Mesendoderm (in vitro differentiated cells): ENCODE measurements at places on chromosomes 7 and 10.

DNA sequence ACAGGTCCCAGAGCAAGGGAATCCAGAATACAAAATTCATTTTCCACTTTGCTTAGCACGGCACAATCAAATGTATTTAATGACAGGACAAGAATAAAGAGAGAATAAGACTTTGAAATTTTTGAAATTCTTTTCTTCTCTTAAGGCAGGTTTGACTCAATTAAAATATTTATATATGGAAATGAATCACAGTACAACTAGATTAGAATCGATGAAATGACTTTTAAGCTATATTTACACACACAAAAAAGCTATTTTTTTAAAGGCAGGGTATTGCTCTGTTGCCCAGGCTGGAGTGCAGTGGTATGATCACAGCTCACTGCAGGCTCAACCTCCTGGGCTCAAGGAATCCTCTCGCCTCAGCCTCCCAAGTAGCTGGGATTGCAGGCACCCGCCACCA lies 265.4 kb upstream of the SLC26A5 start:
- H3K36me3 ChIP-seq = no peaks in the 10 kb centered on the region
- no peaks in the 10 kb centered on the region for H3K4me1 ChIP-seq
- DNase-seq = no peak
- H3K4me3 ChIP-seq = no peak overlapping the region

DNA sequence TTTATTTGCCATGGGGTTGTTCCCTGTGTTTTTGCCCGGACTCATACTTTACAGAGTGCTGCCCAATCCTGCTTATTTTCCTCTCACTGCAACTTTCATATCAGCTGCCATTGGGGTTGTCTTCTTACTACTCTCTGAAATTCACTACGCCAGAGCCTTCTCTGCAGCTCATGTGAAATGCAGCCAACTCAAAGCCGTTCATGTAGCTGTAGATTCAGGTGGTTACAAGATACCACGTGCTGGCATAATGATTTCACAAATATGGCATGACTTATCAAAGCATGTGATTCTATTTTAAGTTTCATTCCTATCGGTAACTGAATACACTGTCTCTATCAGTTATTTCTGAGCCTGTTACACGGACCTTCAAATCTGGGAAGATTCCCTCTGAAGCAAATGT lies 130.3 kb upstream of the WNT16 start:
- no peak for DNase-seq
- no peak overlapping the region for H3K4me3 ChIP-seq
- no peaks in the 10 kb centered on the region for H3K27me3 ChIP-seq
- H3K27ac ChIP-seq = no peak overlapping the region

DNA sequence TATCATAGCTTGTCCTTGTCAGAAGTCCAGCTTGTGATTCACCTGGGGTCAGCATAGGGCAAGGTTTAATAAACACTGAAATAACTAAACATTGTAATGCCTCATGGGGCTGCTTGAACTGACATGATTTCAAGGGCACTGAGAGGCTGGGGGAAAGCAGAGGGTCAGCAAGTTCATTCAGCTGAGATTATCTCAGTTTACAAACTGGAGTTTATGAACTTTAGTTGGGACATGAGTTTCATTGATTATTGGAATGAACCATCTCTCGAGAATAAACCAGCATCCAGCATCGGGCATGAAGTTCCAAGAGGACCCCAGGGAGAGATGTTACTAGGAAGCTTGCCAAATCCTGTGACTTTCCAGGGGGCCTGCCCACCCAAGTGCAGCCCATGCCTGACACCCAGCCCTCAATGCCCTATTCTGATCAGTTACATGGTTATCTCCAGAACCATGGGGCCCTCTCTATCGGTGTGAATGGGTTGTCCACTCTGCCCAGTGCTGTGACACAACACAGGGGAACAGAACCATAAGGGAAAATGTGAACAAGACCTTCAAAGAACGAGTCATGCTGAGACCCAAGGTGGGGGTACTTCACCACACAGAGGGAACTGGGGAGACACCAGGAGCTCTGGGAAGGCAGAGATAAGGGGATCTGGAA lies 7.9 kb upstream of the CYP3A7 start:
- no peak for DNase-seq
- H3K27me3 ChIP-seq = no peaks in the 10 kb centered on the region
- no peaks in the 10 kb centered on the region for H3K4me1 ChIP-seq

- no peak overlapping the region for H3K27ac ChIP-seq
- no peaks in the 10 kb centered on the region for H3K4me1 ChIP-seq
- no peaks in the 10 kb centered on the region for H3K36me3 ChIP-seq
- DNase-seq = no peak
Measured at GRCh38 chr10:74934100-74934812, 107.9 kb downstream of the KAT6B start.

DNA sequence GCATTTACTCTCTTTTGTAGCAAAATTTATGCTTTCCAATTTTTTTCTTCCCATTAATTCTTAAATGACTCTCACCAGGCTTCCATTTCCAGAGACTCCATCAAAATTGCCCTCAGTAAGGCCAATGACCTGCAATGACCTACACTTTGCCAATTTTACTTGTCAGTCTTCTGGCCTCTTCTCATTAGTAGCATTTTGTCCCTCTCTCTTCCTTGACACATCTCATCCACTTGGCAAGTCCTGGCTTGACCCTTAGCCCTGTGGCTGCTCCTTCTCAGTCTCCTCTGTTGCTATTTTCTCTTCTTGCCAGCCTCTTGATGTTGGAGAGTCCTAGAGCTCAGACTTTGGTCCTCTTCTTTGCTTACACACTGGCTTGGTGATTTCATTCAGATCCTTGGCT lies 166.1 kb upstream of the MTPN start:
- no peak overlapping the region for H3K4me3 ChIP-seq
- DNase-seq = no peak
- no peaks in the 10 kb centered on the region for H3K4me1 ChIP-seq
- H3K27me3 ChIP-seq = no peaks in the 10 kb centered on the region
- H3K36me3 ChIP-seq = no peaks in the 10 kb centered on the region

DNA sequence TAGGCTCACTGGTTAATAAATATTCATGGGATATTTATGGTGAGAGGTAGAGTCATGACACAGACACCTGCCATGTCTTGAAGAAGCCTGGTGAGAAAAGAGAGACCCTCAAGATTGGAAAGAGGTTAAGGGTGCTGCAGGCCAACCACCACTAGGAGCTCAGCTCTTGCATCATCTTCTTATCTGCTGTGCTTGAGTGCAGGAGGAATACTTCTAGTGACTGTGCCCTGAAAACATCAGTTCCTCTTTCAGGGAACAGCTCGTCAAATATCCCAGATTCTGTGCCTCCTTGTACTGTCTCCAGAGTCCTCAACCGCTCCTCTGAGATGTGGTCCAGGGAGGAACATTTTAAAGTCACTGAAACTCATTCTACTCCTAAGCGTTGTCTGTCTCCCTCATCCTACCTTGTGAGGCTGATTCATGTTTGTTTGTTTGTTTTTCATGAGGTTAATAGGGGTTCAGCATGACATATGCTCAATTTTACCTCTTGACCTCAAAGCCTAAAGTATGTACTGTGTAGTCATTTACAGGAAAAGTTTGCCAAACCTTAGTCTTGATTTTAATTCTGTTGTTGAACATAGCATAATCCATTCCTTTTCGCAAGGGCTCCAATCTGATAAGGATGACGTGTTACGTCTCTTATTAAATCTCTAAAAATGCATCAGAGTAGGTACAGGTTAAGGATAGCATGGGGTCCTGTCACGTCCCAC lies 293.1 kb downstream of the C7orf25 start:
- no peaks in the 10 kb centered on the region for H3K36me3 ChIP-seq
- no peak overlapping the region for H3K4me3 ChIP-seq
- DNase-seq = peak; percentile 10

- peak overlapping the region; percentile 75 for H3K4me3 ChIP-seq
Measured at GRCh38 chr7:148699024-148699781, 500 bp downstream of the CUL1 start.

DNA sequence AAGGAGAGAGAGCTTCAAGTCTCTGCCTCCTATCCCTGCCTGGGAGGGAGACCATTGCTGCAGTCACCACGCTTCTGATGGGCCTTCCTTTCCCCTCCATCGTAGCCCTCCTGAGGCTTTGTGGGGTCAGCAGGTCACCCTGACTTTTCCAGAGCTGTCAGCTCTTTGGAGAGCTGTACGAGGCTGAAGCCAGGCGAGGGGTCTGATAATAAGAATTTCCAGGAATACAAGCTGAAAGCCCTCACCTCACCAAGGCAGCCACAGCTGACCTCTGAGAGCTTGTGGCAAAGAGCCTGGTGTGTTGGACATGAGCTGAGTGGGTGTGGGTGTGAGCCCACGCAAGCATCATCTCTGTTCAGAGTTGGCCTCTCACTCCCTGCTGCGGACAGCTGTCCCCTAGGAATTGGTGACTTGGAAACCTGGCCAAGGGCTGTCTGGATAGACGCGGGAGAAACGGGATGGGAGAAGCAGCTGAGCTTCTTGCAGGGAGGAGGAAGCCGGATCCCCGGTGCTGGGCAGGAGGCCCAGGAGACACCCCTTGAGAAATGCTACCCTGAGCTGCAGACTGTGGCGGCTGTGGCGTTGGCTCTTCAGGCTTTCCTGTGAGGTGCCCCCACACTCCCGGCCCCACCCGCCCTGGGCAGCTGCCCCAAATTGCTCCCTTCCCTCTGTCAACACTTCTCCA lies 122.1 kb upstream of the BTBD16 start:
- H3K27me3 ChIP-seq = no peaks in the 10 kb centered on the region
- no peak overlapping the region for H3K27ac ChIP-seq
- no peaks in the 10 kb centered on the region for H3K36me3 ChIP-seq
- peaks cover 4% of the 10 kb centered on the region for H3K4me1 ChIP-seq
